ENCODE measurements at places on chromosomes 7 and 10.

DNA sequence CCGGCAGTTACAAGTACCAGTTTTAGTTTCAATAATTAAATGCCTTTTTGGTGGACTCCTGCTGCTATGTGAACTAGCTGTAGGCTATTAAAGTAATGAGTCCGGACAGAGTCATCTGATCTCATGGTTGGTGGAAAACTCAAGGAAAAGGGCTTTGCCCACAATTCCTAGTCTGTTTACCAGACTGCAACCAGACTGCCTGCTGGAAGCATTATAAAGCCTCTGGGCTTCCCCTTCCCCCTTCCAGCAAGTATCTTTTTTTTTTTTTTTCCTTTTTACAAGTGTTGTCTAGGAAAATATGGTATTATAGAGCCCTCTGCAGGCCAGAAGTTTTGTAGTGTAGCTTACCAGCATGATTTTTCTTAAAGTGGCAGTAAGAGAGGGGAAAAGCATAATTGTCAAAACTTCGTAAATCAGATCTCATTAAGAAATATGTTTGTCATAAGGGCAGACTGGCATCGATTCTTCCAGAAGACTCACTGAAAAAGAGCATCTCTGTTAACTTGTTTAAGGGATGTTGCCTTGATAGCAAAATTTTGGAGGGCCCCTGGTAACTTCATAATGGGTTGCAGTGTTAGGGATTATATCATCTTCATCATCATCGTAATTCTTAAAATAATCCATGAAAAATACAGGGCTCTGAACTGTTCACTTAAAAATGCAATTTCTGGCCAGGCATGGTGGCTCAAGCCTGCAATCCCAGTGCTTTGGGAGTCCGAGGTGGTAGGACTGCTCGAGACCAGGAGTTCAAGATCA, 181.3 kb downstream of the TAX1BP1 start:
- DNase-seq: peak; percentile 30
- no peak overlapping the region for H3K4me3 ChIP-seq
- H3K36me3 ChIP-seq: no peaks in the 10 kb centered on the region
- no peak overlapping the region for H3K27ac ChIP-seq
- H3K27me3 ChIP-seq: peaks cover 2% of the 10 kb centered on the region

- peak; percentile 99 for DNase-seq
- peaks cover 3% of the 10 kb centered on the region for H3K36me3 ChIP-seq
- peak within 1 kb of the TSS; percentile 94 for H3K4me3 ChIP-seq
- no peaks in the 10 kb centered on the region for H3K27me3 ChIP-seq
- peaks cover 46% of the 10 kb centered on the region for H3K4me1 ChIP-seq
These were observed at the start of gene EIF4H for GRCh38 chr7:74173866-74174605. Gene EIF4H, plus strand, starts transcription at chr7:74174356. Its CDS starts 28 bp downstream, at chr7:74174384.

GRCh38 chr10:26534384-26534783, 96.2 kb downstream of the APBB1IP start:
- H3K4me3 ChIP-seq: no peak overlapping the region
- no peaks in the 10 kb centered on the region for H3K4me1 ChIP-seq
- no peak for DNase-seq

GRCh38 chr10:99450156-99450555, 19.7 kb upstream of the GOT1 start:
- no peak for DNase-seq
- H3K4me1 ChIP-seq: no peaks in the 10 kb centered on the region
- no peak overlapping the region for H3K27ac ChIP-seq
- no peaks in the 10 kb centered on the region for H3K36me3 ChIP-seq
- H3K4me3 ChIP-seq: no peak overlapping the region
- peaks cover 86% of the 10 kb centered on the region for H3K27me3 ChIP-seq

- no peak overlapping the region for H3K4me3 ChIP-seq
- no peaks in the 10 kb centered on the region for H3K4me1 ChIP-seq
- peaks cover 16% of the 10 kb centered on the region for H3K27me3 ChIP-seq
- no peak for DNase-seq
- H3K27ac ChIP-seq: no peak overlapping the region
These were observed 50.2 kb downstream of the GRID1 start for GRCh38 chr10:86316274-86316835.

DNA sequence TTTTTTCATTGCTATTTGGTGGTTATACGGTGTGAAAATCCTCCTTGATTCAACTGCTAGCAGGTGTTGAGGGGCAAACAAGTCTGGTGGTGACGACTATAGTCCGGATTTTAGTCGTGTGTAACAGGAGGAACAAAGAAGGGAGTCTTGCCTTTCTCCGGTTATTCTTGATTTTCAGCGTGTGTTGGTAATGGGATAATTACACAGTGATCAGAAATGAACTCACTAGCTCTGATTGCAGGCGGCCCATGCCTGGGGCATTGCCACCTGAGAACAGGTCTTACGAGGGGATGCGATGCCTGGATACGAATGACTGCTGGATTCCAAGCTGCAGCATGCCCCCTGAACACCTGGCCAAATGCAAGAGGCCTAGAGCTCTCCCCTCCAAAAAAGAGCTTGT, 72.8 kb downstream of the CAMK1D start:
- no peaks in the 10 kb centered on the region for H3K27me3 ChIP-seq
- no peaks in the 10 kb centered on the region for H3K4me1 ChIP-seq
- no peak overlapping the region for H3K27ac ChIP-seq
- no peak for DNase-seq
- no peak overlapping the region for H3K4me3 ChIP-seq

DNA sequence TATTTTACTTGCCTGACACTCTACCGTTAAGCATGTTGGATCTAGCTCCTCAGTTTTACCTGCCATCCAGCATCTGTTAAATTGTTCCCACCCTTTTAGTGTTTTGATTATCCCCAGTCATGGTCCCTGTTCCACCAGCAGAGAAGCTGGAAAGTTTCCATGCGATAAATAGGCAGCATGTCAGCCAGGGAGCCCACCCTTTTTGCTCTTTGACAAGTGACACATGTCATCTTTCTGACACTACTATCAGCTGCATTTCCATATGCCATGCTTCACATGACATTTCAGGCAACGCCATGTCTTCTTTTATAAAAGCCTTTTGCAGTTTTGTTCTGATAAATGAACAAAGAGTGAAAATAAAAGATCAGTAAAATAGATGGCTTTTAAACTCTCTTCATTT, 310.8 kb downstream of the MAGI2 start:
- no peak overlapping the region for H3K27ac ChIP-seq
- no peaks in the 10 kb centered on the region for H3K4me1 ChIP-seq
- no peak overlapping the region for H3K4me3 ChIP-seq
- H3K36me3 ChIP-seq: no peaks in the 10 kb centered on the region

DNA sequence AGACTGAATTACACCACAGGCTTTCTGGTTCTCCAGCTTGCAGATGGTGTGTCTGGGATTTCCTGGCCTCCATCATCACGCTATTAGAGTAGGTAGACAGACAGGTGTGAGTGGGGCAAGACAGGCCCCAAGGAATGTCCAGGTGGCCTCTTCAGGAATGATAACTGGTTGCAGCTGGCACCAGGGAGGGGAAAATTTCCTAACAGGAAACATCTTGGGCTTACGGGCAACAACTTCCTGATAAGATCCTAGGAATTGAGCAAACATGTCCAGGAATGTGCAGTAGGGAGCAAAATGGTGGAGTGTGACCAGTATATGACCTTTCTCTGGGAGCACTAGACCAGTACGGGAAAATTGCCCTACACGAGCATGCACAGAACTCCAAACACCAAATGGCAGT, 11.3 kb downstream of the XRCC2 start:
- no peak for DNase-seq
- H3K27ac ChIP-seq: peak overlapping the region; percentile 62
- H3K4me3 ChIP-seq: no peak overlapping the region
- H3K4me1 ChIP-seq: peaks cover 4% of the 10 kb centered on the region

DNA sequence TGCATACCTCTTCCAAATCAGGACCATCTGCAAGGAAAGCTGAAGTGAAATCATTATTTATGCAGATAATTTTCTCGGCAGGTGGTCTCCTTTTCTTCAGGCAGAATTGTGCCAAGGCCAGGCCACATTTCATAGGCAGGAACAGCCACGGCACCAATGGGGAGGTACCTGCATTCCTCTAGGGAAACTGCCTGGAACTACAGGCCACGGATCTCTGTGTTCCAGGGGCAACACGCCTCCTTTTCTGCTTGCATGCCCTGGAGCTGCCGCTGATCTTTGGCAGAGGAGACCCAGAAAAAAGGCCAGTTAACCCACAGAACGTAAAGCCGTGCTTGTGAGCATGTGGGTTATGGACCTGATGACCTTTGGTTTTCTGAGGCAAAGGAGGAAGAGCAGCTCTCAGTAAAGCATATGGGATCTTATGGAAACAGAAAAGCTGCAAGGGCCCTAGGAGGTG, 111.2 kb upstream of the KIAA1217 start:
- DNase-seq: no peak
- H3K36me3 ChIP-seq: peaks cover 6% of the 10 kb centered on the region
- no peak overlapping the region for H3K27ac ChIP-seq
- no peaks in the 10 kb centered on the region for H3K27me3 ChIP-seq
- H3K4me1 ChIP-seq: no peaks in the 10 kb centered on the region

DNA sequence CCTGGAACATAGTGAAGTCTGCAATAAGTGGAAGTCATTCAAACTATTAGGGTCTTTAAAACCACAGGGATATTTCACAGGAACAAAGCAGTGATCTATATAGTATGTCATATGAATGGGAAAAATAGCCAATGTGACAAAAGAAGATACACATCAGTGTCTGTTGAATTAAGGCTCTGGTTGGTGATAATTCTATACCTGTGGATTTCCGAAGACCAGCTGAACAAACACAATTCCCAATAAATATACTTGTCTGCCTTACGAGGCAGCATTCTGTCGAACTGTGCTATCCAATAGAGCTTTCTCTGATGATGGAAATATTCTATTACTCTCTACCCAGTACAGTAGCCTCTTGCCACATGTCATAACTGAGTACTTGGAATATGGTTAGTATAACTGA, 55.9 kb upstream of the CAV2 start:
- H3K4me1 ChIP-seq: peaks cover 3% of the 10 kb centered on the region
- no peaks in the 10 kb centered on the region for H3K36me3 ChIP-seq
- H3K27me3 ChIP-seq: no peaks in the 10 kb centered on the region
- H3K27ac ChIP-seq: no peak overlapping the region
- DNase-seq: no peak
- no peak overlapping the region for H3K4me3 ChIP-seq

DNA sequence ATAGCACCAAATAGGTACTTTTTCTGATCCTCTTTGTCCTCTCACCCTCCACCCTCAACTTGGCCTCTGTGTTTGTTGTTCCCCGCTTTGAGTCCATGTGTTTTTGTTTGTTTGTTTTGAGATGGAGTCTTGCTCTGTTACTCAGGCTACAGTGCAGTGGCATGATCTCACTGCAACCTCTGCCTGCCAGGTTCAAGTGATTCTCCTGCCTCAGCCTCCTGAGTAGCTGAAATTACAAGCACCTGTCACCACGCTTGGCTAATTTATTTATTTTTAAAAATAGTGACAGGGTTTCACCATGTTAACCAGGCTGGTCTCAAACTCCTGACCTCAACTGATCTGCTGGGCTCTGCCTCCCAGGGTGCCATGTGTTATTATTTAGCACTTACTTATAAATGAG, 5.3 kb downstream of the ZNF273 start:
- peaks cover 44% of the 10 kb centered on the region for H3K4me1 ChIP-seq
- H3K27ac ChIP-seq: no peak overlapping the region
- H3K27me3 ChIP-seq: no peaks in the 10 kb centered on the region
- H3K36me3 ChIP-seq: peaks cover 22% of the 10 kb centered on the region

DNA sequence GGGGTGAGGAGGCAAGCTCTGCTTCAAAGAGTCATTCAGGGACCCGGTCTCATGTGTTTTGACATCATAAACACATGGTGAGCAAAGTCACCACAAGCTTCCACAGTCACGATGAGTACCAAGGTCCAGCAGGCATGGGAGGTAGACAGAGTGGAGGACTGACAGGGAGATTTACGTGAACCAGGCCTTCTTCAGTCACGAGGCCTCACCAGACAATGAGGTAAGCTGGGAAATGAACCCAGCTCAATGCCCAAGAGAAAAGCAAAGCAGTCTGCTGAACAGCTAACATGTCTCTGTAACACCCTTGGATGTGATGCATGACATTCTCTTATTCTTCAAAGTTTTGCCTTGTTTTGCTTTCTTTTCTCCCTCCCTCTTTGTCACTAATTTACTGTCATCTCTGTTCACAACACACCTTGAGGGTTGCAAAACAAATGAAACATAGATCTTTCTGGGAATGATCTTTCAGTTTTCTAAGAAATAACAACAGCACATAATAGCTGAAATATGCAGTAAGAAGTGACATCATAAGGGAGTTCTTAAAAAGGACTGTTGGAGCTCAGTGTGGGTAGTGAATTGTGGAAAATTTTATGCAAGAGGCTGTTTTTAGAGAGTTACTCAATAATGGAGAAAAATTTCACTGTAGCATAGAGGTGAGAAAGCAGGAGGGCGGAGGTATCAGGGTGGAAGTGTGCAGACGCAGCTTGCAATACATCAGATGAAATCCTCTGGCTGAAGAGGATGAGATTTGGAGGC, 9.0 kb downstream of the PPP1R17 start:
- peaks cover 7% of the 10 kb centered on the region for H3K4me1 ChIP-seq
- H3K27ac ChIP-seq: no peak overlapping the region
- no peak for DNase-seq
- H3K27me3 ChIP-seq: peaks cover 13% of the 10 kb centered on the region
